Amygdala (tissue), 56 donors: ENCODE measurements at places on chromosomes 5 and 9.

- DNase-seq = no peak
Observed at GRCh38 chr9:38761999-38762398, 42.1 kb upstream of the FAM240B start.

DNA sequence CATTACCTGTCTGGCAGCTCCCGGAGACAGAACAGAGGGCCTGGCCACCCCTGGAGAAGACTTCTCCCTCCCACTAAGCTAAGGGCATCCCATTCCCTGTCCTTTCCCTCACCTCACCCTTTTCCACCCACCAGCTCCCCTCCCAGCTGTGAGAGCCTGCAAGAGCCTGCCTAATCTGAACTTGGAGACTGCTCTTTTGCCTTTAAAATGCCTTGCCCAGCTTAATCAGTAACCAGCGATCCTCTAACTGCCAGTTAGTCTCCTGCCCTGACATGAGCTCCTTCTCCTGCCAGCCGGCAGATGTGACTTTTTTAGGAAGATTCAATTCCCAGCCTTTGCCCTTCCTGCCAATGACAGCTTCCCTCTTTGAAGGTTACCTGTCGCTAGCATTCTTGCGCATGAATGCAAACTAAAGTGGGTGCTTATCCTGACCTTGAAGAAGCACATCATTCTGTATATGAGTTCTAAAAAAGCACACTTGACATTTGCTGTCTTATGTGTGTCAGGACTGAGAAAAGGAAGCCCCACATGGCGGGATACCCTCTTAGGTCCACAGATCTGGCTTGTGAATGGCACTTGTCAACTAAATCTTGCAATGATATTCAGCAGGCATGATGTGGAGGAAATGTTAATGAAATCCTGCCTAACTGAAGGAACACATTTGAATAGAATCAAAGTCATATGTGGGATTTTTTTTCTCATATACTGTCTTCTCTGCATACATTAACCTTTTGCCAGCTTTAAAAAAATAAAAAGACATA is 411.2 kb upstream of the SLC30A5 start:
- DNase-seq = no peak

DNA sequence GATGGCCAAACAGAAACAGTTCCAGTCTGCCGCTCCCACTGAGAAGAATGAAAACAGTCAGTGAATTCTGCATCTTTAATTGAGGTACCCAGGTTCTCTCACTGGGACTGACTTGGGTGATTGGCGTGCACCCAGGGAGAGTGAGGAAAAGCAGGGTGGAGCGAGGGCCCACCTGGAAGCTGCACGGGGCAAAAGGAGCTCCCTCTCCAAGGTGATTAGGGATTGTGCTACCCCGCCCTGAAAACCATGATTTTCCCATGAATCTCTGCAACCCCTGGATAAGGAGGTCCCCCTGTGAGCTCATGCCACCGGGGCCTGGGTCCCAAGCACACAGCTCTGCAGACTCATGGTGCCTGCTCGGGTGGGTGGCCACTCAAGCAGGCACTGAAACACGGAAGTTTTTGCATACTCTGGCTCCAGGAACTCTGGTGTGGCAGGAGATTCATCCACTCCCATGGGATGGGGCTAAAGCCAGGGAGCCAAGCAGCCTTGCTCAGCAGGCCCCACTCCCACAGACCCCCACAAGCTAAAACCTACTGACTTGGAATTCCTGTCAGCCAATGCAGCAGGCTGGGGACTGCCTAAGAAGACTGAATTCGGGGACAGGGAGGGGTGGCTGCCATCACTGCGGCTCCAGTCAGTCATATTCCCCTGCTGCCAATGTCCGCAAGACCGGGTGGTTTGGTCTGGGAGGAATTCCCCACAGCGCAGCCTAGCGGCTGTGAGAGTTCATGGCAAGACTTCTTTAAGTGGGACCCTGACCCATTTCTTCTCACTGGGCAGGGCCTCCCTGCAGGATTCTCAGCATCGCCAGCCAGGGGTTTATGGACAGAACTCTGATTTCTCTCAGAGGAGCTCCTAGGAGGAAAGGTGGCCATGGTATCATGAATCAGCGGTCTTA is 652.2 kb upstream of the RGMB start:
- no peak for DNase-seq

GRCh38 chr5:71887680-71888079 is 168.6 kb downstream of the CARTPT start:
- DNase-seq = no peak

DNA sequence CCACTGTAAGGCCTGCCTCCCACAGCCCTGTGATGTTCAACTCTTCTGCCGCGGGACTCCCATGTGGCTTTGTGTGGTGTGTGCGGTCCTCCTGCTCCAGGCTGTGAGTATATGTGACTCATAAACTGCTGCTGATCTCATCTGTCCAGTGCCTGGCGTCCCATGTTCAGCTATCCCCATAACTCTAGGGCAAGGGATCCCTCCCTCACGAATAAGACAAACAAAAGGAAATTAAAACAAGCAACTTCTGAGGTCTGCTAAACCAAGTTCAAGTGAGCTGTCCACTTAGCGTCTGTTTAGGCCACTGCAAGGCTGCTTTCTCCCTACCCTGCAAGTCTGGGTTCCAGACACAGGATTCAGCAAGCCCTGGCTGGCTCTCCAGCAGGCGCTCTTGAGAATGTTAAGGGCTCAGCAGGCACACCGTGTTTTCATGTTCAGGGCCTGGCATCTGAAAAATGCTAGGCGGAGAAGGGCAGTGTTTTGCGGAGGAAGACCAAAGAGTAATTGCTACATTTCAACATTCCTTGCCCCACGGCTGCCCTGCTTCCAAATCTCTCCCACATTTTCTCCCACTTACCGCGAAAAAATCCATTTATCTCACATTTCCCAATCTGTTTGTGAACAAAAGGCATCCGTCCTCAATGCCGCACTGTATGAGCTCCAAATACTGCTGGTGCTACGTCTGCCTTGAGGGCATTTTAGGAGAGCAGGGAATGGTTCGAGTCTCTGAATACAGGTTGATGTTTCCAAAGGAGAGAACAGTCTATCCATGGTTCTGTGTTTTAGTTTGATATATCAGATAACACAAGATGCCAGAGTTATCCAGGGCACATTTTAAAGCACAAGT is 280.2 kb downstream of the SEMA5A start:
- no peak for DNase-seq

DNA sequence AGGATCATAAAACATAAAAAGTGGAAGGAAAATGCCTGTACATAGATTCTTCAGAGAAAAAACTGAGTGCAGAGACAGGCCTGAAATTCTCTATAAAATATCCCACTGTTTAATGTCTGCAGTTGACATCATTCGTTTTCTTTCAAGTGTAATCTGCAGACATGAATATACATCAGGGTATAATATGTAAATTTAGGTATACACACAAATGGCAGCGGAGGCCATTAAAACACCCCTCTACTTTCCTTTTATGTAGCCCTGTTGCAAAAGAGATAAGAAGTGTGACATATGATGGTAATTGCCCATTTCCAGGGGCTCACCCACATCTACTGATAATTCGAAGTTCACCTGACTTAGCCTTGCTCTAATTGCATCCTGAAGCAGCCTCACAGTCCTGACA is 164.3 kb downstream of the SLC24A2 start:
- no peak for DNase-seq
